ENCODE measurements at places on chromosomes 3 and 15.
A peak's percentile ranks its signal among the peaks of the same experiment; 100 is the strongest.

- DNase-seq, result no peak
These were observed 187.5 kb downstream of the DOCK3 start for GRCh38 chr3:50862221-50862620.

DNA sequence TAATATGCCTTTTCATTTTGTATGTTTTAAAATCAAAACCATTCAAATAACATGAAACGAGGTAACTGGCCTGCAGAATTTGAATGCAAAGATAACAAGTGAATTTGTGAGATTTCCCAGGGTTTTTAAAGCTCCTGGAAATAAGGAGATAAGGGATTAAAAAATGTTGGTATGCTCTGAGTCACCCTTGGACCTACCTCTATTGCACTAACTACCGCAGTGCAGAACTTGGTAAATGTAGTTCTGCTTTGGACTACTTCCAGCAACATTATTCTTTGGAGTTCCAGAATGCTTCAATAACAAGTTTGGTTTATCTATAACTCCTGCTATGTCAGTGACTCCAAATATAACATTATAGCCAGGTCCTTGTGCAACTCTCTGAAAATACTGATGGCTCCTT, 201.7 kb downstream of the GAP43 start:
- DNase-seq, result peak; percentile 86

DNA sequence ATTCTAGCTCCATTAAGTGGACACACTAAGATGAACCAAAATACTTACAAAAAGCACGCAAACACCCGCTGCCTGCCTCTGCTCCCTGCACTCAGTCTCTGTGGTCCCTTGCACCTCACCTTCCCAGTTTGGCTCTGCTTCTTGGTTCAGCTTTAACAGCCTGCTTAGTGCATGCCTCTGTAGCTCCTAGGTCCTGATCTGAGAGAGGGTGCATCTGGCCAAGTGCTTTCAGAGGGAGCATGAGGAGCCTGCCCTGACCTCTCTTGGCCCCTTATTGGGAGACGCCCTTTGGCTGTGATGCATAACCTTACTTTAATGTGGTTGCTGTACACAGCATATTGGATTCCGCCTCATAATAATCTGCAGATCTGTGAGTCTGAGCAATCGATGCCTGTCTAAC, 21.2 kb upstream of the ATP10A start:
- DNase-seq, result no peak

GRCh38 chr15:60572541-60573421, 93.8 kb upstream of the ICE2 start:
- DNase-seq, result no peak

DNA sequence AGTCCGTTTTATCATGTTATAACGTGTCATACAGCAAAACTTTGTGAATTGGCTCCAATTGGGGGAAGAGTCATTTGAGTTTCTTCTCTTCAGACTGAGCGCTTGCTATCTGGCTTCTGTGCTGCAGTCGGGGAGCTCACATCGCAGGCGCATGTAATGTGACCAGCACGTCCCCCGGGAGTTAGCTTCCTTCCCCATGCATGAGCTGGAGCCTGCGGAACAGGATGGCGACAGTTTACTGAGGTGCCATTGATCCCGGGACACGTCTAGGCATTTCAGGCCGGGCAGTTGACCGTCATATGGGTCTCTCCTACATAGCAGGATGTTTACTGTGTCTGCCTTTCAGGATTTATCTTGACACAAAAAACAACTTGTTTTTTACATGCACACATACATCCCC, 44.8 kb downstream of the CMTM8 start:
- DNase-seq, result no peak

- DNase-seq, result no peak
These were observed 28.8 kb downstream of the ARRDC4 start for GRCh38 chr15:97989299-97989698.

- no peak for DNase-seq
These were observed 45.8 kb downstream of the ARHGAP31 start for GRCh38 chr3:119340014-119340413.

- DNase-seq, result no peak
These were observed 712.3 kb upstream of the LMCD1 start for GRCh38 chr3:7789324-7789723.

GRCh38 chr3:18428036-18428435, 2.9 kb upstream of the SATB1 start:
- DNase-seq, result no peak

- peak; percentile 69 for DNase-seq
These were observed 22.6 kb upstream of the RBP1 start for GRCh38 chr3:139561959-139562676.

GRCh38 chr3:94972066-94972465, 909.2 kb downstream of the NSUN3 start:
- no peak for DNase-seq

DNA sequence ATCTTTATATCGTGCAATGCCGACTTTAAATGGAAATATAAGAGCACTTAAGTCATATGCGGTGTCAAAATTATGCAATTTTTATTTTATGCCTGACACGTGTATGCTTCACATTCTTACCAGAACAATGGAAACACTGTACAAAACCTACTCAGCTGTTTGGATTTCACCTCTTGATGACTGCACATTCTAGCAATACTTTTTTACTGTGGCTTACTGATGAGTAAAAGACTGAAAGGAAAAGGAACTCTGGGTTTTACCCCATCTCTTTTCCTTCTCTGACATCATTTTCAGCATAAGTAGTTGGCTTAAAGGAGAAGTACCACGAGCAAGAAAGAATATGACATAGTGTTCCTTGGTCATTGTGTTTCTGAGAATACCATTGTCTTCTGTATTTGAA, 142.8 kb downstream of the POLR2M start:
- no peak for DNase-seq

Data from trophoblast cell (in vitro differentiated cells and primary cell).